NCI-H2171 treated with DMSO at 0.1 percent for 48 hours (cell line): ENCODE measurements at places on chromosomes 13 and 19.

GRCh38 chr13:46006688-46007452 is 45.7 kb downstream of the ZC3H13 start:
- no peak for DNase-seq

DNA sequence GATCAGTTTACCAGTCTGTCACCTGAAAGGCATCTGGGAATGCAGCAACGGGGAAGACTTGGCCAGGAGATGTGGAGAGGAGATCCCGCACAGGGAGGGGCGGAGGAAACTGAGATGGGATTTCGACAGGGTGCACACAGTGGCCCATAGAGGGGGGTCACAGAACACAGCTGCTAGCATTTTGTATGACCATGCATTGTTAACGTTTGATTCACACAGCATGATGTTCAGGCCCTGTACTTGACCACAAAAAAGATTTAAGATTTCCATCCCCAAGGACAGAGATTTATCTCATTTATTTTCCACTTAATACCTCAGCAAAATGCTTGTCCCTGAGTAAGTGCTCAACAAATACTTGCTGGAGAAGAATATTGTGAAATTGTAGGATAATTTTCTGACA is 63.2 kb downstream of the RAB20 start:
- DNase-seq, result no peak

DNA sequence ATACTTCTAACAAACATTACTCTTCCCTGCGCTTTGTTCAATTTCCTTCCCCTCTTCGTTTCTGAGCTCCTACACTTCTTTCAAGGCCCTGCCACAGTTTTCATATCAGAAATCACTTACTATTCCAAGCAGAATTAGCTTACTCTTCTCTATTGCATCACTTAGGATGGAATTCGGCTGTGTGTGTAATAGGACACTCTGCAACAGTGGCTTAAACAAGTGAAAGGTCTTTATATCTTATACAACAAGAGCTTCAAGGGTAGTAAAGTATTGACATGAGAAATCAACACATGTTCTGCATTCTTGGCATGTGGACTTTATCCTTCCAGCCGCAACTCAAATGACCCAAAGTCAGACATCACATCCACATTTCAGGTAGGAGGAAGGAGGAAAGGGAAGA is 279.6 kb downstream of the PCDH20 start:
- DNase-seq, result no peak

GRCh38 chr13:46778095-46778494 is 18.9 kb downstream of the ESD start:
- DNase-seq, result no peak

- DNase-seq, result no peak
These were observed 3.8 kb upstream of the MYBPC2 start for GRCh38 chr19:50428772-50429463.

- no peak for DNase-seq
These were observed 8.0 kb downstream of the NPAS1 start for GRCh38 chr19:47027586-47028088.

DNA sequence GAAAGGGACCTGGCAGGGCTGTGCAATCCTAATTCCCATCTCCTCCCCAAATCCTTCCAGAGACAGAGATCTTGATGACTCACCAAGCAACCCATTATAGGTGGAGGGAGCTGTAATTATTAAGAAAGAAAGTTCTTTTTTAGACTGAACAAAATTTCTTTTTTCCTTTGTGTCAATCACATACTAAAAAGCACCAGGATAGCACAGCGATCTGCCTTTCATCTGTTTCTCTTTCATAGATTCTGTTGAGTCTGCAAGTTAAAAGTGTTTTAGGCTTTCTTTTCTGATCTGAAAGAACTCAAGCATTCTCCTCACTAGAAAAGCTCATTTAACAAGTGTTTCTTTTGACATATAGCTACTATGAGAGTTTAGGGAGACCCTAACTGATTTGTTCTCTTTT is 222.8 kb downstream of the DCT start:
- no peak for DNase-seq

GRCh38 chr13:30881191-30881651 is 24.9 kb upstream of the MEDAG start:
- DNase-seq, result no peak

DNA sequence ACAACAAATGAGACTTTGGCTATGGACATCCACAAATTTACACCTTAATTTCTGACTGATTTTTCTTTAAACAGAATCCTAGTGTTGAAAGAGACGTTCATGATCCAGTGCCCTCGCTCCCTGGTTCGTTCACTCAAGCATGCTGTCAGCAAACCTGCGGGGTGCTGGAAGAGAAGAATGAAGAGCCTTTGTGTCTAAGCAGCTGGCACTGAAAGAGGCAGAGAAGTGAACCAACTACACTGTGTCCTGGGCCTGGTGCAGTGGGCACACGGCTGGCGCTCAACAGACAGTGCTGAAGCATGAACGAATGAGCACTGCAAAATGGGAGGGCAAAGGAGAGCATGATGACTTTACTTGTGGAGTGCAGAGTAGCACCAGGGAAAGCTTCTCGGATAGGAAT is 46.8 kb downstream of the MIPEP start:
- no peak for DNase-seq

GRCh38 chr19:40517248-40517647 is 50.4 kb downstream of the SPTBN4 start:
- no peak for DNase-seq

DNA sequence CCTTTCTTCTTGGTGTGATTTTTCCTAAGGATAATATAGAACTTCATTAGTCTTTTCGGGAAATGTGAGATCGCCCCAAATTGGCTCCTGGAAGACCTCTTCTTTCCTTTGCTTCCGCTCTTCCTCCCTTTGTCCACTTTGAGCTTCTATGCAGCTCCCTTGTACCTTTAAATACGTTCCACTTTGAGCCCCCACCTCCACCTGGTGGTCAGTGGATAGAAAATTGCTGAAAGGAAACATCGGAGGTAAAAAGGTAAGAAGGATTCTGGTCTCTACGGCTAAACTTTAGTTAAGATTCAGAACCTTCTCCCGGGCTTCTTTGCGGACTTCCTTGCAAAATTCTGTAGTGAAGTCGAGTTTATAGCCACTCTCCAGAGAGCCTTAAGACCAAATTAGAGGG is 55.0 kb upstream of the TM9SF2 start:
- no peak for DNase-seq

DNA sequence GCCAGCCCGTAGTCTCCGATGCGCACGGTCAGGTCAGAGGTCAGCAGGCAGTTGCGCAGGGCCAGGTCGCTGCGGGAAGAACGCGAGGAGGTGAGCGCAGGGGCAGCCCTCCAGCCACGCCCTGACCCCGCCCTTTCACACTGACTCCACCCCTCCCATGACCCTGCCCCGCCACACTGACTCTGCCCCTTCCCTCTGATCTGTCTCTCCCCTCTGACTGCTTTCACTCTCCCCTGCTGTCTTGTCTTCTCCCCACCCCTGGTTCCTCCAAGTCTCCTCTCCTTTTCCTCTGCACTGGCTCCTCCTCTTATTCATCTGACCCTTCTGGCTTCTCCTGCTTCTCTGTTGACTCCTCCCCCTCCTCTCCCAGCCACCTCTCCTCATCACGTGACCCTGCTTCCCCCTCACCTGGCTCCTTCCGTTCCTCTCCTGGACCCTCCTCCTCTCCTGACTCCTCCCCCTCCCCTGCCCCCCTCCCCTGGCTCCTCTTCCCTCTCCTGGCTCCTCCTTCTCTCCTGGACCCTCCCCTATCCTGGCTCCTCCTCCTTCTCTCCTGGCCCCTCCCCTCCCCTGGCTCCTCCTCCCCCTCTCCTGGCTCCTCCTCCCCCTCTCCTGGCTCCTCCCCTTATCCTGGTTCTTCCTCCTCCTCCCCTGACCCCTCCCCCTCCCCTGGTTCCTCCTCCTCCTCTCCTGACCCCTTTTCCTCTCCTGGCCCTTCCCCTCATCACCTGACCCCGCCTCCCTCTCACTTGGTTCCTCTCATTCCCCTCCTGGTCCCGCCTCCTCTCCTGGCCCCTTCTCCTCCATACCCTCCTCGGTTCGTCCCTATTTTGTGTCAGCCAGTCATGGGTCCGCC is 9.9 kb downstream of the LMTK3 start:
- DNase-seq, result peak; percentile 99

DNA sequence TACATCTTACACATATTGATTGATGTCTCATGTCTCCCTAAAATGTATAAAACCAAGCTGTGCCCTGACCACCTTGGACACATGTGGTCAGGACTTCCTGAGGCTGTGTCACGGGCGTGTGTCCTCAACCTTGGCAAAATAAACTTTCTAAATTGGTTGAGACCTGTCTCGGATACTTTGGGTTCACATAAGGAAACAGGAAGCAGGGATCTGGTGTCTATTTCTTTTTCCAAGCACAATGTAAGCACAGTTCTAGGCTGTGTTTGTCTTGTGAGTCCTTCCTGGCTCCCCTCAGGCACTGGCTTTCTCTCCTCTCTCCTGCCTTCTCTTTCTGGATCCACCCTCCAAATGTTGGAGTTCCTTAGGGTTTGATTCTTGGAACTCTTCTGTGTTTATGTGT is 27.6 kb upstream of the TPT1 start:
- no peak for DNase-seq

- peak; percentile 24 for DNase-seq
These were observed 250.9 kb downstream of the LIG4 start for GRCh38 chr13:107964395-107964794.

- no peak for DNase-seq
These were observed 5.5 kb upstream of the CCNE1 start for GRCh38 chr19:29806098-29806866.

- DNase-seq, result no peak
These were observed 370.4 kb downstream of the PCDH20 start for GRCh38 chr13:61045251-61045650.

DNA sequence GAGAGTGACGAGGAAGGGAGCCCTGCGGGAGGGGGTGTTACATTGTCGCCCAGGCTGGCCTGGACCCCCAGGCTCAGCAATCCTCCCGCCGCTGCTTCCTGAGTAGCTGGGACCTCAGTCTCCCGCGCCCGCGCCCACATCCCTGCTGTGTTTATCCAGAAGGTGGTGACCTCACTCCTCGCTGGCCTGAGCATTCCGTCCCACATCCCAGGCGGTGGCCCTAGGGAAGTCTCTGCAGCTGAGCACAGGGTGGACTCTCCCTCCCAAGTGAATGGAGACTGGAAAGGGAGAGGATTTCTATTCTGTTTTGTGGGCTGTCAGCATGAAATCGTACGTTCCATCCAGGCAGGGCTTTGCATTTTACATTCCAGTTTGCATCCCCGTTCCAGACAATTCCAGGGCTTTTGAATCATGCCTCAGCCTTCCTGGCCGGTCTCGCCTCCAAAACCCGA is 401 bp upstream of the ZNF765 start:
- no peak for DNase-seq

GRCh38 chr13:107554460-107554859 is 660.9 kb downstream of the LIG4 start:
- no peak for DNase-seq

DNA sequence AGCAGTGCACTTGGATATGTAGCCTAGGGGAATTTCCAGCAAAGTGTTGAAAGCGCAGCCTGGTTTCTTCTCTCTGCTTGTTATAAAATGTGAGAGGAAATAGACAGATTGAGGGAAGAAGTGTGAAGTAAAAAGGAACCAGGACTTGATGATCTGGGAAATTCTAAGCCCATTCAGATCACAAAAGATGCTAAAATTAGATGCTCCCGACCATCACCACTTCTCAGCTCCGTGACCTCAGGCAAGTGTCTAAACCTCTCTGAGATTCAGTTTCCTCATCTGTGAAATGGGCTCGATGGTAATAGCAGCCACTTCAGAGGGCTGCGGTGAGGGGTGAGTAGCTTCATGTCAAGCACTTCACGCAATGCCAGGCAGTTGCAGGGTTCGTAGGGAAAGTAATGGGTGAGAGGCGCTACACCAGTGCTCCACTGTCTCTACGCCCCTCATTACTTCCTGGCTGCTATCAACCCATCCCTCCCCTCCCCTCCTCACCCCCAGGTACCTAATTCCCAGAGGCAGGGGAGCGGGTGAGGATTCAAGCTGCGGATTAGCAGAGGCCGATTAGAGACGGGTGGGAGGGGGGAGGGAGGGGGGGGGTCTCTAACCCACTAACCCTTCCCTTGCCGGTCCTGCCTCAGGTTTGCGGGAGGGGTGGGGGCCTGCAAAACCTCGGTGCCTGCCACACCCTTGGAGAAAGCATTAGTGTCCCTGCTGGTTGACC is 9.0 kb upstream of the NFIC start:
- DNase-seq, result no peak

- no peak for DNase-seq
These were observed 1100.7 kb upstream of the PRR20A start for GRCh38 chr13:56039992-56040391.

DNA sequence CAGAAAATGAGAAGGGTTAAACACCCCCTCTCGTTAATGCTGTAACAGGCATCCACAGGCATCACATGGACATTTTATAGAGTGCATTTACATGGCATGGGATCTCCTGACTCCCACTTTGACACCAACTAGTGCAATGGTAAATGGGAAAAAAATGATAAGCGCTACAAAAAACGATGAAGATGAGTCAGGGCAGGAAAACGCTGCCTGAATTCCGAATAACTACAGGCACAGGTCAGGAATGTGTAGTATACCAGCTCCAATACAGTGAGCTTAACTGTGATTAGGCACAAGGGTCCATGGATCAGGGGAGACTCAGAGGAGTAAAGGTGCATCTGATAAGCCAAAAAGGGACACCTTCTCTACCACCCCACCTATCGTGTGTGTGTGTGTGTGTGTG is 223.6 kb downstream of the FOXO1 start:
- DNase-seq, result no peak

DNA sequence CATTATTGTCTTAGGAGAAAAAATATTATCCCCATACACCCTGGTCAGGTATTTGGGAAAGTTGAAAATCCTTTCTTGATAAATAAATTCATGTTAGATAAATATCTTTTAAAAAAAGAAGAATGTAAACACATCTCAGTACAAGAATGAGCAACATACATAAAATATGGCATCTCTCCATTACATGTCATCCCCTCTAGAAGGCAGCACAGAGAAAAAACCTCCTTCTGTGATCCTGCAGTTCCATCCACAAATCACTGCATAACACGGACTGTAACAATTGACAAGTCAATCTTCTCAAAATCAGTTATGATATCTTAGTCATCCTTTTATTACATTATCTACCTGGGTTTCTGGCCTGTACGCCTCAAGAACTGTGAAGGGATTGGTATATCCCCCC is 683.9 kb upstream of the KLHL1 start:
- DNase-seq, result peak; percentile 14

- DNase-seq, result peak; percentile 49
These were observed 77.2 kb downstream of the TBC1D4 start for GRCh38 chr13:75404726-75405125.

- no peak for DNase-seq
These were observed 24.0 kb upstream of the TPT1 start for GRCh38 chr13:45364876-45365557.

GRCh38 chr19:10631874-10632273 is 6.5 kb downstream of the SLC44A2 start:
- no peak for DNase-seq

DNA sequence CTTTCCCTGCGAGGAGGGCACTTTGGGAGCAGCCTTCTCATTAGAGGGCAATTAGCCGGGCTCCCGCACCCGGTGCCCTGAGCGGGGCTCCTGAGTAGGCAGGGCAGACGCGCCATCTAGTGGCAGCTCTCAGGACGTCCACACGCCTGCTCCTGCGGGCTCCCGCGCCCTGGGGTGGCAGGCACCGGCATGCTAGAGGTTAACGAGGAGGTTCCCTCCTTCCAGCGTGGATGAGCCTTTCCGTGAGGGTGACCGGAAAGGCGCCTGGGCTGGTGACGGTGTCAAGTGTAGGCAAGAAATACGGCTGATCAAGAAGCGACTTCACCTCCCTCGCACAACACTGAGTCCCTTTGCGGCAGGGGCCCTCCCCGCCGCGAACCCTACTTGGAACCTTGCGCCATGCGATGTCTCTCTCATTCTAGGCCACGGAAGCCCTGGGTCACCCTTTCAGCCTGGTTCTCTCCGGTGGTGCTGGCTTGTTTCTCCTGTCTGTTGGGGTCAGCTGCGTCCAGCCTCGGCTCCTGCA is 67.7 kb downstream of the ALOX5AP start:
- peak; percentile 57 for DNase-seq

GRCh38 chr13:43107780-43108179 is 84.4 kb downstream of the DNAJC15 start:
- no peak for DNase-seq
